ENCODE measurements at places on chromosomes 3 and 15. TPM values are rescaled to one million over a fixed set of nuclear protein-coding genes. Genes with fewer than 3 reads are reported as not detected.

Gene GPR62
- not detected for polyA plus RNA-seq

Gene SGO1
- 43.3 TPM for polyA plus RNA-seq

Gene ITIH4
- polyA plus RNA-seq: 1.7 TPM

Gene CCRL2
- polyA plus RNA-seq: 2.0 TPM

Gene UTS2B
- 0.14 TPM for polyA plus RNA-seq

Gene TAGLN3
- not detected for polyA plus RNA-seq

Gene CPB1
- polyA plus RNA-seq: not detected

Gene RBP2
- not detected for polyA plus RNA-seq

Gene GPR27
- polyA plus RNA-seq: not detected

Gene CHRNB4
- not detected for polyA plus RNA-seq

Gene C15orf39
- 31.9 TPM for polyA plus RNA-seq

Gene ROBO1
- 0.86 TPM for polyA plus RNA-seq

Gene UACA
- 3.3 TPM for polyA plus RNA-seq

Gene FHIT
- 10.5 TPM for polyA plus RNA-seq

Gene PARP16
- polyA plus RNA-seq: 13.0 TPM

Gene C2CD4B
- not detected for polyA plus RNA-seq

Gene ENTPD3
- polyA plus RNA-seq: not detected

Gene MNS1
- polyA plus RNA-seq: 2.4 TPM

Gene EXD1
- polyA plus RNA-seq: not detected

Gene SAMD7
- polyA plus RNA-seq: not detected

Gene P4HTM
- polyA plus RNA-seq: 20.8 TPM

Gene CADPS
- polyA plus RNA-seq: not detected

Gene SH3GL3
- polyA plus RNA-seq: not detected

Gene ZCWPW2
- 0.09 TPM for polyA plus RNA-seq

Gene RYK
- 2.0 TPM for polyA plus RNA-seq

Gene NLGN1
- polyA plus RNA-seq: not detected

Gene NME9
- 0.18 TPM for polyA plus RNA-seq

Gene SIN3A
- polyA plus RNA-seq: 26.4 TPM

Gene SAMMSON
- polyA plus RNA-seq: not detected

Gene RASGRP1
- 12.5 TPM for polyA plus RNA-seq

Gene IFT57
- polyA plus RNA-seq: 19.9 TPM

Gene CSPG5
- polyA plus RNA-seq: not detected

Gene MINDY4B
- not detected for polyA plus RNA-seq

Gene ZMYND10
- polyA plus RNA-seq: 0.66 TPM

Gene TM6SF1
- polyA plus RNA-seq: 0.76 TPM

Gene C15orf62
- polyA plus RNA-seq: 0.40 TPM

Gene FMN1
- not detected for polyA plus RNA-seq

Gene GOLGA6D
- polyA plus RNA-seq: not detected

Gene CDHR4
- not detected for polyA plus RNA-seq

Gene IP6K1
- 21.7 TPM for polyA plus RNA-seq

Gene POMGNT2
- 0.42 TPM for polyA plus RNA-seq

Gene P2RY13
- polyA plus RNA-seq: not detected

Gene ADAMTS17
- not detected for polyA plus RNA-seq

Gene SOX2
- not detected for polyA plus RNA-seq

Gene PTX3
- 0.11 TPM for polyA plus RNA-seq

Gene ARRDC4
- polyA plus RNA-seq: 0.03 TPM

Gene PRR20G
- polyA plus RNA-seq: not detected

Gene KBTBD13
- polyA plus RNA-seq: not detected

Gene ALDH1A3
- polyA plus RNA-seq: 0.37 TPM

Gene ADGRG7
- not detected for polyA plus RNA-seq

Gene GNAI2
- 250 TPM for polyA plus RNA-seq

Gene PXYLP1
- 0.48 TPM for polyA plus RNA-seq

Gene ITGA11
- polyA plus RNA-seq: 0.28 TPM

Gene FANCD2OS
- 0.42 TPM for polyA plus RNA-seq

Data from GM12878 (cell line).